Activated T-cell treated with anti-CD3 and anti-CD28 coated beads, Interleukin-2, amount 50 U/mL, for 72 hours (primary cell): ENCODE measurements at places on chromosomes 4 and X. TPM values are rescaled to one million over a fixed set of nuclear protein-coding genes. Genes with fewer than 3 reads are reported as not detected.

The AREG gene
- total RNA-seq: 4.8 TPM

DNA sequence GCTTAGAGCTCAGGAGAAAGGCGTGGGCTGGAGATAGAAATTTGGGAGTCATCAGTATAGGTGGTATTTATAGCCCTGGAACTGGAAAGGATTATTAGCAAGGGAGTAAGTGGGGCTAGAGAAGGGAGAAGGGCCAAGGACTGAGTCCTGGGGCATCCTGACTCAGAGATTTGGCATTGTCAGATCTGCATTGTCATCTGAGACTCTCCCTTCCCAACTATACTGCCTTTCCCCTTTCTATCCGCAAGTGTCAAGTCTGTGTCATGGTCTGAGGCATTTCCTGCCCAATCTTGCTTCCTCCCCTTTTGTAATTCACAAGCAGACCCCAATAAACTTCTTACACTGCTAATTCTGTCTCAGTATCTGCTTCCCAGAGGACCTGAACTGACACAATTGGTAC, 24.4 kb upstream of the SLC25A43 start:
- DNase-seq: no peak

GRCh38 chrX:103687696-103688201, 1.2 kb upstream of the MORF4L2 start:
- peak; percentile 38 for DNase-seq

- DNase-seq: no peak
Measured at GRCh38 chr4:142743121-142743825, 102.8 kb downstream of the INPP4B start.

DNA sequence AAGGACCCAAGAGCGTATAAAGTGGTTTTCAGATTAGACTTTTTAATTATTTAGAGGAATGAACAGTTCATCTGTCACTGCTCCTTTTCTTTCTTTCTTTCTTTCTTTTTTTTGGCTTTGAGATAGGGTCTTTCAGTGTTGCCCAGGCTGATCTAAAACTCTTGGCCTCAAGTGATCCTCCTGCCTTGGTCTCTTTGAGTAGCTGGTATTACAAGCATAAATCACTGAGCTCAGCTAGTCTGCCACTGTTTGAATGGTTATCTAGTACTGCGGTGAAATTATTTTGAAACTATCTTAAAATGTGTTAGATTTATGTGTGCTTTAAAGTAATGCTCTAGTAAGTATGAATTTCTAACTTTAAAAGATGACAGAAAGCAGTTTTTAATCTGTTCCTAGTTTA, 6.5 kb upstream of the FRYL start:
- no peak for DNase-seq

DNA sequence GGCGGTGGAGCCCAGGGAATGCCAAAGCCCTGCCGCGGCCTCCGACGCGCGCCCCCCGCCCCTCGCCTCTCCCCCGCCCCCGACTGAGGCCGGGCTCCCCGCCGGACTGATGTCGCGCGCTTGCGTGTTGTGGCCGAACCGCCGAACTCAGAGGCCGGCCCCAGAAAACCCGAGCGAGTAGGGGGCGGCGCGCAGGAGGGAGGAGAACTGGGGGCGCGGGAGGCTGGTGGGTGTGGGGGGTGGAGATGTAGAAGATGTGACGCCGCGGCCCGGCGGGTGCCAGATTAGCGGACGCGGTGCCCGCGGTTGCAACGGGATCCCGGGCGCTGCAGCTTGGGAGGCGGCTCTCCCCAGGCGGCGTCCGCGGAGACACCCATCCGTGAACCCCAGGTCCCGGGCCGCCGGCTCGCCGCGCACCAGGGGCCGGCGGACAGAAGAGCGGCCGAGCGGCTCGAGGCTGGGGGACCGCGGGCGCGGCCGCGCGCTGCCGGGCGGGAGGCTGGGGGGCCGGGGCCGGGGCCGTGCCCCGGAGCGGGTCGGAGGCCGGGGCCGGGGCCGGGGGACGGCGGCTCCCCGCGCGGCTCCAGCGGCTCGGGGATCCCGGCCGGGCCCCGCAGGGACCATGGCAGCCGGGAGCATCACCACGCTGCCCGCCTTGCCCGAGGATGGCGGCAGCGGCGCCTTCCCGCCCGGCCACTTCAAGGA, at the start of gene FGF2:
FGF2 (plus strand) TSS at position 279 of the 705 bp plus-strand sequence; CDS start at position 623, 344 bp downstream.
- DNase-seq: peak; percentile 39

GRCh38 chr4:110797486-110797885, 174.6 kb upstream of the PITX2 start:
- DNase-seq: no peak

DNA sequence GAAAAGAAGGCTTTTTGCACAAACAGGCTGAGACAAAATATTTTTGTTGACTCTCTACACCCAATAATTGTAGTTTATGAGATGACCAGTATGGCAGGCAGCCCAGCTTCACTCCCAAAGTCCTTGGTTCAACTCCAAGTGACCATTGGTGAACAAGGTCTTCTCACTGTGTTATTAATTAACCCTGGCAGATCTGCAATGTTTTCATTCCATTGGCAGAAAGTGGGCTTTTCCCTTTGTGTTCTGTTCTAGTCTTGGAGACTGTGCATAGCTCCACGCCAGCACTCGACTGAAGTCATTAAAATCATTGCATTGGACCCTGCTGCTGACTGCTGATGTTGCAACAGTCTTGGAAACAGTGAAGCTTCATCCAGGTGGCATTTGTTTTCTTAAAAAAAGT, 277.3 kb upstream of the HAND2 start:
- DNase-seq: no peak

The CACNA1F gene
- total RNA-seq: 4.1 TPM

DNA sequence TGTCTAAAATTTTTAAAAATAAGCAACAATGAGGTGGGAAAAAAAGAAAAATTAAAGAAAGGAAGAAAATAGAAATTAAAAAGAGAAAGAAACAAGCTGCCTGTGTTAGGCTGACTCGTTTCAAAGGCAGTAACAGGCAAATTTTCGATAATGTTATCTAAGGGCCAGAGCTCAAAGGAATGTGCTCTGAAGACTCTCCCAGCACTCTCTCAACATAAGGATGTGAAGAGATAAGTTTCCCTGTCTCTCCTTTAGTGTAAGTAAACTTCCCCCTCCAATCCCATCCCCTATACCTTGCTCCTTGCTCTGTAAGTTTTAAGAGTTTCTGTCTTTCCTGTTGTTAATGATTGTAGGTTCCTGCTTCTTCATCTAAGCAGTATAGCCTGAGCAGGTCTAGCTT, 172.8 kb downstream of the TEX13C start:
- no peak for DNase-seq

DNA sequence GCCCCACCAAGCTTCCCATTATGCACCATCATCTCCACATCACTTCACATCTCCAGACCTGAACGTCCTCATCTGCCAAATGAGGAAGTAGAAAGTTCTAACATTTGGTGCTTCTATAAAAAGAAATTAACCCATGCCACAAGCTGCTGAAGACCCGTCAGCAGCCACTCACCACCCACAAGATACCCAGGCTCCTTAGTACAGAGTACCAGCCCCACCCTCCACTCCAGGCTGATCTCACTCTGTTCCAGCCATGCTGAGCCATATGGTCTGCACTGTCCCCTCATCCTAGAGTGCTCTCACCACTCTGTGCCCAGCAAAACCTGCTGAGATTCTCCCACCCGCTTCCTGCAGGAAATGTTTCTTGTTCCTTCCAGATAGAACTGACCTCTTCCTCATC, 240.8 kb upstream of the PPARGC1A start:
- no peak for DNase-seq

The FREM3 gene
- not detected for total RNA-seq

DNA sequence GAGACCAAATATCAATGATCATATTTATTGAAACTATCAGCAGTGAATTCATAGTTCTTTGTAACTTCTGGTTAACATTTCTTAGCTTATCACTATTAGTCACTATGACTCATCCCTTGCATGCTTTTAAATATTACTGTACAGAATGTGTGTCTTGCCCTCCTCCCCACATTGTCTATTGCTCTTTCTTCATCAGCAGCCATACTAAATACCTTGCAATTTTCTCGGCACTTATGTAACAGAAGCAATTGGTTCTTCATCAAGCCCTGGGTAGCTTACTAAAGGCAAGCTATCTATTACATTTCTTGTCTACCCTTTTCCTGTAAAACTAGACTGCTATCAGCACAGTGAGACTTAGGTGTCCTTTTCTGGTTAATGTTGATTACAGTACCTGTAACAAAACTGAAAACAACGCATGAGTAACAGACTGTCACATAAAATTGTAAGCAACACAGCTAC, 8.2 kb downstream of the KLHL4 start:
- DNase-seq: no peak

- DNase-seq: no peak
Measured at GRCh38 chrX:54411732-54412131, 28.5 kb upstream of the TSR2 start.

- DNase-seq: no peak
Measured at GRCh38 chrX:6184900-6185515, 43.7 kb downstream of the NLGN4X start.

DNA sequence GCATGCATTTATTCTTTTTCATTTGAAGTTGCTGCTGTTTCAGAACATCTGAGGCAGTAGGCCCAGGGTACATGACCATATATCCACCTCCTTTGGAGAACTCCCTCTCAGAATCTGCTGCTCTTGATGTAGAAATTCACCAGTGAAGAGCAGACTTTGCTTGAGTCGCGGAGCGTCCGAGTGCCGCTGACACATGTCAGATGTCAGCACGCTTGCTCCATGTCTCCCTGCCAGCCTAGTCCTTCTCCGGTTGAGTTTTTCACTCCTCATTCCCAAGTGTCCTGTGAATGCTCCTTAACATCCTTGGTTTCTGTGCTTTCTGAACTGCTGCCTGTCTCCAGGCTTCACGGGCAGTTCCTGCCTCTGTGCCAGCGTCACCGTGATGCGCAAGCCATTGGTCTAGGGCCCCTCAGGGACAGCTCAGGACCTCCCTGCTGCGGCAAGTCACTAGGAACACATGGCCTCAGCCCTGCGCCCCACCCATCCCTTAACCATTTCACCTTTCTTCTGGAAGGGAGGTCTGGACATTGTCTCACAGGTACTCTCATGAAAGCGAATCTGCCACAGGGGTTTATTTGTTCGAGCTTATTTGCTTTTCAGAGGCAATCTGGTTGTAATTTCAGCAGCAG, 93.1 kb upstream of the RBPJ start:
- no peak for DNase-seq

GRCh38 chr4:88005076-88005475, 2.4 kb upstream of the PKD2 start:
- no peak for DNase-seq

- DNase-seq: no peak
Measured at GRCh38 chrX:65517923-65518322, 16.7 kb downstream of the LAS1L start.

GRCh38 chrX:45385757-45386156, 185.1 kb upstream of the DIPK2B start:
- DNase-seq: no peak

The STATH gene
- total RNA-seq: not detected

The TECRL gene
- not detected for total RNA-seq

The MOB1B gene
- total RNA-seq: 34.3 TPM

The ESX1 gene
- total RNA-seq: not detected

GRCh38 chrX:78237127-78237526, 90.3 kb downstream of the CYSLTR1 start:
- DNase-seq: peak; percentile 4

The SYTL4 gene
- not detected for total RNA-seq

The PCDH7 gene
- not detected for total RNA-seq

GRCh38 chr4:76897536-76898384, at the start of gene SOWAHB:
TSS of gene SOWAHB (minus strand) at chr4:76898144. CDS start at chr4:76897849, 295 bp downstream.
- DNase-seq: peak; percentile 27

The CFAP99 gene
- total RNA-seq: not detected

- no peak for DNase-seq
Measured at GRCh38 chr4:95963456-95963855, 123.6 kb downstream of the PDHA2 start.

DNA sequence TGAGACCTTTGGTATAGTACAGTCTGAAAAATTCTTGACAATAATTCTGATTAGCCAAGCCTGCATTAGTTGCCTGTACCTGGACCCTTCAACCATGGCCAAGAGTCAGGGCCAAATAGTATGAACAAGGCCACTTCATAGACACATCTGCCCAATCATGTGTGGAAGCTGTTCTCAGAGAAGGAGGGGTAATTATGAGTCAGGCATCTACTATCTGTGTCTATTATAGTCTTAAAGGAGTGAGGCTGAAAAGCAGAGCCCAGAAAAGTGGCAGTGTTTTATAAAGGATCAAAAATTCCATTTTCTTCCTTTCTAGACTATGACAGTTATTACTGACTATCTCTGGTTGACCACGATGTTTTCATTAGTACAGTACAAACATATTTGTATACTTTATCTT, 5.0 kb upstream of the ADGRL3 start:
- DNase-seq: no peak

DNA sequence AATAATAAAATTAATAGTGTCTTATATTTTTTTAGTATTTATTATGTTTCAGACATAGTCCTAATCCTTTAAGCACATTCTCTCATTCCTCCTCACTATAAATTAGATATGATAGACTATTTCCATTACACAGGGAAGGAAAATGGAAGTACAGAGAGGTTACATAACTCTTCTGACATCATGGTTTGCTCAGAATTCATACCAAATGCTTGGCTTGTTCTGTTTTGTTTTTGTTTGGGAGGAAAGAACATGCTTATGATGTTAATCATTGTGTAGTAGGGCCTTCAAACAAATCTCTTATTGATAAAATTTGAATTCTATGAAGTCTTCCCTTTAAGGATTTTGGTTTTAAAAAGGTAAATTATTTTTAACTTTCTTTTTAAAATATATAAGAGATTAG, 59.5 kb downstream of the RXFP1 start:
- no peak for DNase-seq

DNA sequence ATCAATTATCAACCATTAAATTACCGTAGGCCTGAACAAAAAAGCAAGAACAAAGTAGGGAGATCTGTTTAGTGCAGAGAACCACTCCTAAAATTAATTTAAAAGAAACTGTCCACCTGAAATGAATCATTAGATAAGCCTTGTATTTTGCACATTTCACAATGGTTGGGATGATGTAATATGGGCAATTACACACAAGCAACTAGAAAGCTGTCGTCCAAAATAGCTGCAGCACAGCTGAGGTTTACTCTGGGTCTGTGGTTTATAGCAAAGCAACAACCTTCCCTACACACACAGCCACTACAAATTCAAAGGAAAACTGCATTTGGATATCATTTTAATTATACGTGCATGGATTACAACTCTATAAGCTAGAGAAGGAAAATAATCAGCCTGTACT, 28.5 kb downstream of the PCDH19 start:
- DNase-seq: no peak

GRCh38 chr4:39514888-39515401, 12.3 kb downstream of the UGDH start:
- DNase-seq: no peak

The LYAR gene
- total RNA-seq: 41.0 TPM

GRCh38 chr4:8272472-8273428, 3.2 kb downstream of the HTRA3 start:
- DNase-seq: no peak

- peak; percentile 63 for DNase-seq
Measured at GRCh38 chrX:150573702-150574101, 5.3 kb downstream of the MTM1 start.

The ZNF711 gene
- total RNA-seq: 1.8 TPM

The ANTXR2 gene
- total RNA-seq: 6.7 TPM
